ENCODE measurements at places on chromosomes 3 and 15. TPM values are rescaled to one million over a fixed set of nuclear protein-coding genes. Genes with fewer than 3 reads are reported as not detected.

The ZCWPW2 gene
- total RNA-seq = 0.82 TPM

The SCN5A gene
- 0.69 TPM for total RNA-seq

The GALNT15 gene
- total RNA-seq = 0.10 TPM

The GNAT1 gene
- total RNA-seq = not detected

The TF gene
- 9.5 TPM for total RNA-seq

The SCAANT1 gene
- not detected for total RNA-seq

The LRIG1 gene
- 5.3 TPM for total RNA-seq

The FEZF2 gene
- not detected for total RNA-seq

The ZNF592 gene
- 34.2 TPM for total RNA-seq

The SLC28A2 gene
- total RNA-seq = 0.23 TPM

The REC114 gene
- total RNA-seq = not detected

The MON1A gene
- total RNA-seq = 12.9 TPM

The SI gene
- not detected for total RNA-seq

The SNX22 gene
- 2.3 TPM for total RNA-seq

The ACP3 gene
- not detected for total RNA-seq

The ISLR2 gene
- 0.36 TPM for total RNA-seq

The CAPN3 gene
- total RNA-seq = 0.31 TPM

The CLDN18 gene
- 0.08 TPM for total RNA-seq

The ROPN1B gene
- 0.26 TPM for total RNA-seq

The RHO gene
- total RNA-seq = not detected

The PLSCR4 gene
- 3.5 TPM for total RNA-seq

The PLSCR2 gene
- total RNA-seq = 0.54 TPM

The OXTR gene
- total RNA-seq = 2.7 TPM

The ACAN gene
- total RNA-seq = 0.03 TPM

The ADAMTS7 gene
- total RNA-seq = 1.0 TPM

The TRH gene
- total RNA-seq = not detected

All from Panc1 (cell line).